ENCODE measurements at places on chromosomes 5 and 9. TPM values are rescaled to one million over a fixed set of nuclear protein-coding genes. Genes with fewer than 3 reads are reported as not detected.

LCN1 gene
- not detected for total RNA-seq

GABRA1 gene
- not detected for total RNA-seq

C7 gene
- total RNA-seq: not detected

SLC31A1 gene
- total RNA-seq: 17.3 TPM

SLC34A3 gene
- total RNA-seq: not detected

PLPP1 gene
- 9.7 TPM for total RNA-seq

TOR4A gene
- 11.5 TPM for total RNA-seq

ADAMTSL2 gene
- total RNA-seq: not detected

PCDHGA9 gene
- not detected for total RNA-seq

PSMB7 gene
- total RNA-seq: 105 TPM

Data from activated T-helper 17 cell treated with anti-CD3 and anti-CD28 coated beads, Interleukin-2, amount 50 U/mL, for 72 hours (primary cell).